ENCODE measurements at places on chromosomes 6 and 20. TPM values are rescaled to one million over a fixed set of nuclear protein-coding genes. Genes with fewer than 3 reads are reported as not detected.

The BPIFB4 gene
- total RNA-seq, result not detected

The HEY2 gene
- not detected for total RNA-seq

The TMX4 gene
- total RNA-seq, result 20.3 TPM

The LYRM2 gene
- 40.4 TPM for total RNA-seq

The PNLDC1 gene
- not detected for total RNA-seq

The CRYBG1 gene
- 45.2 TPM for total RNA-seq

The ADGB gene
- not detected for total RNA-seq

The SEL1L2 gene
- total RNA-seq, result not detected

The FRS3 gene
- total RNA-seq, result 0.81 TPM

The MAK gene
- 0.02 TPM for total RNA-seq

The PSORS1C2 gene
- total RNA-seq, result not detected

Measured in A172 (cell line).